Fibroblast of skin of left biceps (primary cell): ENCODE measurements at places on chromosomes 2 and 18.
A peak's percentile ranks its signal among the peaks of the same experiment; 100 is the strongest.

DNA sequence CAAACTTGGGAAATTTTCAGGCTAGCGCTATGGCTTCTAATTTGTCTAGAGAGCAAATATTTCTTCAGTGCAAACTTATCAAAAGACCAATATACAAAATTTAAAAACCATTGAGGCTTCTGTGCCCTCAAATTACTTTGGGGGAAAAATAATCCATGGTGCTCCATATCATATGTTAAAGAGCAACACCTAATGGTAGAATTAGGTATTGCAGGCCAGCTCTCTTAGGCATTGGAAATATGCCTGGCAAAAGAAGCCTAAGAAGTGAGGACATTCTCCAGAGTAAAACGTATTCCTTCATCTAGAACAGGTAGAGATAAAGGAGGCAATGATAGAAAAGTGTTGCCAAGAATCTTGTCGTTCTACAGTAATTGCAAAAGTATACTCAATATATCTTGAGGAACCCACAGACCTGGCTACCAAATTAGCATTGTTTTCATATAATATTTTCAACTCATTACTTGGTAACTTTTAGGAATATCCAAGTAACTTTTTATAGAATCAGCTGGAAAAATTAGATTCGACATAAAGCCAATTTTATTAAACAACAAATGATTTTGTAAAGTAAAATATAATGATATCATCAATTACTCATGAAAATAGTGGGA lies 401.1 kb downstream of the BCL11A start:
- no peak for DNase-seq

- DNase-seq = no peak
Observed at GRCh38 chr18:68397241-68398035, 317.5 kb downstream of the TMX3 start.

DNA sequence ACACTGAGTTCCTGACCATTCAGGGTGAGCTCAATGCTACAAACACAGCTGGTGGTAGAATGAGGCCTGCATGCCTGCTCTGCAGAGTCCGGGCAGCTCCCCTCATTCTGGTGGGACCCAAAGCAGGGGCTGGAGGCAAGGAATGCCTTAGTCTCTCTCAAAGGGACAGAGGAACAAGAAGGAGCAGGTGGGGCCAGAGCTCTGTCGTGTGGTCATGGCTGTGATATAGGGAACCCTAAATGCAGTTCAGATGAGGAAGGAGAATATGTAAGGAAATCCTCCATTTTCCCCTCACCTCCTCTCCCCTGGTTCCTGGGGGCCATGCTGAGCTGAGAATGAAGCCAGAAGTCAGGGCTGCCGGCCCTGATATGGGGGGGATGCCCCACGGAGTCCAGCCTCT lies 334.3 kb downstream of the CYP26B1 start:
- no peak for DNase-seq

GRCh38 chr2:119385466-119385865 lies 18.7 kb downstream of the DBI start:
- DNase-seq = no peak

DNA sequence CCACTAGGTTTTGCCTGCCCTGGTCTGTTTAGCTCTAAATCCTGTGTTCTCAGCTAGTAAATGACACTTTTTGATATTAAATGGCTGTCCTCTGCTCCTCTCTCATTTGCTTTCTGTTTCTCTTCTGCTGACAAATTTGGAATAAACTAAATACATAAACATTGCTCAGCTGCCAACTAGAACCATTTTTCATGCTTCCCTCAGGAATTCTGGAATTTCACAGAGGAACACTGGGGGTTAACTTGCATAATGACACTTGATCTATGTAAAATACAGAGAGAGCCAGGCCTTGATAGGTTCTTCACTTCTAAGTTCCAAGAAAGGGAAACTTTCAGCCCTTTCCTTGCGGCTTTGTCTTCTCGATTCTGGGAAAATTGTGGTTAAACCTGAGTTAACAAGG lies 450.6 kb upstream of the ST6GAL2 start:
- DNase-seq = no peak

DNA sequence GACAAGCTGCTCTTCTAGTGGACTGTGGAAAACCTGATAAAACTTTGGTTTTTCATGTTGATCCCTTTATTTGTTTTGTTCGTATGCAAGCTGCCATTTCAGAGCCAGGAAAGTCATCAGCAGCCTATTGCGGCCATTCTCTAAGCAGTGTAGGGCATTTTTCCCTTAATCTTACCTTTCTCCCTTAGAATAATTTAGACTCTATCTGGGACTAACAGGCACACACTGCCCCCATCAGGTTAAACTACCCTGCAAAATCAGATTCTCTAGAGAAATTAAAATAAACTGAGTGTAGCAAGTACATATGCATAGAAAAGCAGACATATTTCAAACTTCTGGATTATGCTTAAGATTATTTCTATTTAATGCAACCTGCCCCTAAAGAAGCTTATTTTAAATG lies 347.5 kb downstream of the METTL4 start:
- DNase-seq = no peak

GRCh38 chr2:39542523-39542922 lies 105.4 kb upstream of the MAP4K3 start:
- DNase-seq = no peak

DNA sequence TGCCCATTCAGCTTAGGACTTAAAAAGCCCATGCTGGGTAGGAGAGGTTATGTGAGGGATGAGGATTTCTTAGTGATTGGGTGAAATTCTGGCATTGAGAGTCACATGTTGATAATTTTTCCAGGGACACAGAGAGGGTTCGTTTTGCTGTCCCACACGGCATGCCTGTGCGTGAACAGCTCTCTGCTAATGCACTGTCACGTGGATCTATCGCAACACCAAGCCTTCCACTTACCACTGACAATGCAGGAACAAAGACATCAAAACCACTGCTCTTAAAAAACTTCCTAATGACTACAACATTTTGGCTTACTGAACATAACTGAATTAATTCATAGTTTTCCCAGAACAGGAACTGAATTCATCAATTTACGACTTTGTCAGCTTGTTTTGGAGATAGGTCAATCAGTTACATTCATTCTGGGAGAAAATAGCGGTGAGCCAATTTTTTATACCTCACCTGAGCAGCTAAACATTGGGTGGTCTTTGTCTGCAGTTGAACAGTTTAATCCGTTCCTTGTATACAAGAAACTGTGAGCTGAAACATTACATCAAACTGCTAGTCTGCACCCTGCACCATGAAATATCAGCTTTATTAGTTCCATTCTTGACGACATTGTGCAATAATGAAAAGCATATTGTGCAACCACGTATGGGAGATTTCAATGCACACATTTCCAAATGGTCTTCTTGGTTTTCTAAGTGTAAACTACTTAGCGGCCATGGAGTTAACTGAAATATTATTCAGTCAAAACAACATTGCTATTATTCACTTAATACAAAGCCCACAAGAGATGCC lies 127.1 kb downstream of the LPIN1 start:
- peak; percentile 72 for DNase-seq

GRCh38 chr18:49304751-49305150 lies 155.7 kb downstream of the DYM start:
- no peak for DNase-seq

DNA sequence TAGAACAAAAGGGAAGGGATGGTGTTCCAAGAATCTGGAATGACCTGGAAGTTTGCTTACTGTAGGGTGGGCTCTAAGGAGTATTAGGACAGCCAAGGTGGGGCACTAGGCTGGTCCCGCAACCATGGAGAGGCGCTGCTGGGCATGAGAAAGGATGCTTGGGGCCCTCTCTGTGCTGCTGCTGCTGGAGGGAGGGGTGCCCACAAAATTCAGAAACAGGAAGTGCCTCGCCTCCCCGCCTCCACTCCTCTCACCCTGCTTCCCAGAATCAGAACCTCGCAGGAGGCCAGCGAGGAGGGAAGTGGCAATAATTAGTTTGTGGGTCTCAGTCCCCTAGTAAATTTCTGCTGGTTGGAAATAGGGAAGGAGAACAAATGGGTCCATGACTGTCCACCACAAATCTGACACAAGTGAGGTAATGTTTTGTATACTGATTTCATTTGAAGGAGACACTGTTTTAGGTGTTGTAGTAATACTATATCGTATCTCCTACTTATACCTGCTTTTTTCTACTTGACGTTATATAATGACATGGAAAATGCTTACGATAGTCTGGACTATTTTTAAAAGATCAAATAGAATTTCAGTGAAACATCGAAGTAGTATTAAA lies 7.9 kb upstream of the PDCL3 start:
- DNase-seq = no peak

- DNase-seq = no peak
Observed at GRCh38 chr18:25648716-25649260, 296.8 kb upstream of the ZNF521 start.

- no peak for DNase-seq
Observed at GRCh38 chr18:75067996-75068645, 140.8 kb downstream of the PTGR3 start.

- DNase-seq = no peak
Observed at GRCh38 chr2:40725040-40725439, 273.1 kb upstream of the SLC8A1 start.

DNA sequence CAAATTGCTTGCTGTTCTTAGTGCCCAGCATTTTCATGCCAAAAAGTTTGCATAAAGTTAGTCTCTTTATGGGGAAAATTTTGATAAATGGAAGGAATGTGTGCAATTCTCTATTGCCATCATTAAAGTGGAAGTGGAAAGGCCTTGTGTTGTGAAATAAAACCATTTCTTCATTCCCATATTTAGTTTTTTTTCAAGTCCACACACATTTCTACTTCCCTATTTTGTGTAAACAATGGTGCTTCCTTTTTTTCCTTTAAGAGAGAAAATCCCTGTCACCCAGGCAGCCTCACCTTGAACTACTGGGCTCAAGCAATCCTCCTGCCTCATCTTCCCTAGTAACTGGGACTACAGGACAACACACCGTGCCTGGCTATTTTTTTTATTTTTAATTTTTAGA lies 42.3 kb upstream of the NCOA1 start:
- no peak for DNase-seq

DNA sequence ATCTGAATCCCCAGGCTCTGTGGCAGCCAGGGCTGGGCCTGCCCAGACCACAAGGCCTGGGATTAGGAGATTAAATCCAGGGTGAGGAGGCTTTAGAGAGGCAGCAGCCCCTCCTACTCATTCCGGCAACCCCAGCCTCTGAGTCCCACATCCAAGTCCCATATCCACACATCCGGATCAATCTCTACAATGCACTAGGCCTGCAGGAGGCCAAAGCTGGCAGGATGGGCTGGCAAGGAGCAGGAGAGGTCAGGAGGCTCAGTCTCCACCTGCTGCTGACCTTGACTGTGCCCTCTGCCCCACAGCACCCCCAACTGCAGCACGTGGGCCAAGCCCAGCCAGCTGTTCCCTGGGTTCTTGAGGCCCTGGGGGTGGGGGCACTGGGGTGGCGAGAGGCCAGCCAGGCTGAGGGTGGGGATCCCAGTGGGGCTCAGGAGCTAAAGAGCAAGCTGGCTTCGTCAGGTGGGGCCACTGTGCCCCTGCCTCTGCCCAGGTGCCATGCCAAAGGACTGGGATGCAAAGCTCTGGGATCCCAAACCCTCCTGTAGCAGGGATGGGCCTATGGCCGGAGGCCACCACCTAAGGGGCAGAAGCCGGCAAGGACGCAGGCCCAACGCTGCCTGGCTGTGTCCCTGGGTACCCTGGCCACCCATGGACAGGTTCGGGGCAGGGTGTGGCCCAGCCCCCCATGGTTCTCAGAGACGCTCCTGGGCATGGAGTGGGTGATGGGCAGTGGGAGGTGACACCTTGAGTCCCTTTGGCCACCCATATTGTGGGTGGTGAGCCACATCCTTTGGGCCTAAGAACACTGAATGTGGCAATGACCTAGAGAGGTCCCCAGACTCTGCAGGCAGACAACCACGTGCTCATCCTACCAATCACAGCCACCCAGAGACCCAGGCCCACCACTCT lies 3.2 kb downstream of the KIF1A start:
- no peak for DNase-seq

- DNase-seq = no peak
Observed at GRCh38 chr2:112108178-112108832, 29.9 kb upstream of the FBLN7 start.

- DNase-seq = no peak
Observed at GRCh38 chr2:12890481-12890991, 173.8 kb downstream of the TRIB2 start.

GRCh38 chr2:56674084-56674483 lies 490.3 kb downstream of the CCDC85A start:
- DNase-seq = no peak

DNA sequence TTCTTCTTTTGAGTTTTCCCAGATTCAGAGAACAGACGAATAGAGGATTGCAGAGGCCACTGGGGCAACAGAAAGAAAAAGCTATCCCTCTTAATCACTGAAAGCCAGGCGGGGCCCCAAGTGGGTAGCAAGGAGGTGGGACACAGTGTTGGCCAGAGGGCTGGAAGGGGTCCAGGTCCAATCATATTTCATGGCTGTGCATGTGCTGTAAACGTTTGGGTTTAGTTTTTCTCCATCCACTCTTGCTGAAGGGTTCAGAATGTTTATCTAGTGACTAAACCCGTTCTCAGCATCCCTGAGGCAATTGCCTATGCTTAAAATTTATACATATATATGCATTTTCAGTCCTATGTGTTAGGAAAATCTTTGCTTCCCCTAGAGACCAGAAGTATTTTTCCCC lies 99.4 kb upstream of the EPHA4 start:
- no peak for DNase-seq

GRCh38 chr2:240223631-240224030 lies 83.2 kb upstream of the OTOS start:
- no peak for DNase-seq

DNA sequence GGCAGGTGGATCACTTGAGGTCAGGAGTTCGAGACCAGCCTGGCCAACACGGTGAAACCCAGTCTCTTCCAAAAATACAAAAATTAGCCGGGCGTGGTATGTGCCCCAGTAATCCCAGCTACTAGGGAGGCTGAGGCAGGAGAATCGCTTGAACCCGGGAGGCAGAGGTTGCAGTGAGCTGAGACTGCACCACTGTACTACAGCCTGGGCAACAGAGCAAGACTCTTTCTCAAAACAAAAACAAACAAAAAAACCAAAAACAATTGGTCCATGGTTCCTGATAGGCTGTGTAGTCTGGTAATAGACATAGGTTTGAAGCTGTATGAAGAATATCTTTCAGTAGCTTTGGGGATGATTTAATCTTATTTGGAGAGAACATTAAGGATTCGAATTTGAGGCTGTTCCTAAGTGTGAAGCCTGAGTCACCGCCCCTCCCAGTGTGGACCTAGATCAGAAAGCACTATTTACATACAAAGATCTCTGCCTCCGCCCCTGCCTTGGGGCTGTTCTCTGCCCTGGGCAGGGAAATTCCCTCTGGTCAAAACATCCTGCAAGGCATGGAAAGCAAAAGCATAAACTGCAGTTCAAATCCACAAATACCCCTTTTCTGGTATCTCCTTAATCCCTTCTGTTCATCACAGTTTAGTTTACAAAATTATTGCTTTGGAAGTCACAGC lies 52.8 kb upstream of the PMAIP1 start:
- no peak for DNase-seq

- DNase-seq = no peak
Observed at GRCh38 chr2:130328710-130329109, 14.0 kb upstream of the IMP4 start.

GRCh38 chr2:225764346-225764745 lies 364.8 kb downstream of the NYAP2 start:
- no peak for DNase-seq

GRCh38 chr2:207960911-207961310 lies 64.4 kb downstream of the PLEKHM3 start:
- no peak for DNase-seq
